ENCODE measurements at places on chromosomes 7 and 10.
A peak's percentile ranks its signal among the peaks of the same experiment; 100 is the strongest.

DNA sequence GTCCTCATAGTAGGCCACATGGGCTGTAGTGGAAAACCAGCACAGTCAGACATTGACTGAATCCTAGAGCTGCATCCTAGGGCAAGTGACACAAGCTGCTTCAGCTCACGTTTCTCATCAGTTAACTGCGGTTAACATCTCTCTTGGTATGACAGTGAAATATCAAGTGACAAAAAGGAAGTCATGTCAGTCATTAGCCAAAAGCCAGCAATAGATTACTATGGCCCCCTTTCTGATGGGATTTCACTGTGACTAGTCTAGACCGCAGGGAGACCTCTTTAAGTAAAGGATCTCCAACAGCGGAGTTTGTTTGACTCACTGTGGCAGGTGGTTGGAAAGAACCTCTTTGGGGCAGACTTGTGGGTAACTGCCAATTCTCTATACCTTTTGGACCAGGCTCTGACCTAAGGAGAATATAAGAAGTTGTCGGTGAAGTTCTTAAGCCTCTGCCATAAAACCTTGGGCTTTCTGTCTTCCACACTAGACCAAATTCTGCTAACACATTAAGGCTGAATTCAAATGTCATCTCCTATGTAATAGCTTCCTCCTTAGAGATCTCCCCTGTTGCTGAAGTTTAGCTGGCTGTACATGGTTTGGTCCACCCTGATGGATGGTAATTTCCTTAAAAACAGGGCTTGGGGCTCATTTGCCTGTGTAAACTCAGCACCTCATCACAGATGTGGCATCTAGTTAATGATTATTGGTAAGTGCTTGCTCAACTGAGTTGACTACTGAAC is 115.3 kb downstream of the SGMS1 start:
- H3K4me3 ChIP-seq: no peak overlapping the region
- peak; percentile 61 for DNase-seq
- H3K36me3 ChIP-seq: no peaks in the 10 kb centered on the region

DNA sequence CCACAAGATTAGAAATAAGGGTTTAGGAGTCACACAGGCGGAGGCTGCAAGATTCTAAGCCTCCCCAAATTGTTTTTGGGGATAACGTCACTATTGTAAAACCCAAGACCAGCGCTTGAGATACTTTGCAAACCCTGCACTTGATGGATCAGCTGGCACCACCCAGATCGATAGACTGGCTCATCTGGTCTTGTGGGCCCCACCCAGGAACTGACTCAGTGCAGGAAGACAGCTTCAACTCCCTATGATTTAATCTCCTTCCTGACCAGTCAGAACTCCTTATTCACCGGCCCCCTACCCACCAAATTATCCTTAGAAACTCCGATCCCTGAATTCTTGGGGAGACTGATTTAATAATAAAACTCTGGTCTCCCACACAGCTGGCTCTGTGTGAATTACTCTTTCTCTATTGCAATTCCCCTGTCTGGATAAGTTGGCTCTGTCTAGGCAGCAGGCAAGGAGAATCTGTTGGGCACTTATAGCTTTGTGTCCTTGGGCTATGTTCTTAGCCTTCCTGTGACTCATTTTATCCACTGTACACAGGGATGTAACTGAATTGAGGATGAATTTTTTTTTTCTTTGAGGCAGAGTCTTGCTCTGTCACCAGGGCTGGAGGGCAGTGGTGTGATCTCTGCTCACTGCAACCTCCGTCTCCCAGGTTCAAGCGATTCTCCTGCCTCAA is 64.4 kb upstream of the CARD11 start:
- peaks cover 14% of the 10 kb centered on the region for H3K36me3 ChIP-seq
- peaks cover 85% of the 10 kb centered on the region for H3K4me1 ChIP-seq
- H3K27ac ChIP-seq: peak overlapping the region; percentile 86

DNA sequence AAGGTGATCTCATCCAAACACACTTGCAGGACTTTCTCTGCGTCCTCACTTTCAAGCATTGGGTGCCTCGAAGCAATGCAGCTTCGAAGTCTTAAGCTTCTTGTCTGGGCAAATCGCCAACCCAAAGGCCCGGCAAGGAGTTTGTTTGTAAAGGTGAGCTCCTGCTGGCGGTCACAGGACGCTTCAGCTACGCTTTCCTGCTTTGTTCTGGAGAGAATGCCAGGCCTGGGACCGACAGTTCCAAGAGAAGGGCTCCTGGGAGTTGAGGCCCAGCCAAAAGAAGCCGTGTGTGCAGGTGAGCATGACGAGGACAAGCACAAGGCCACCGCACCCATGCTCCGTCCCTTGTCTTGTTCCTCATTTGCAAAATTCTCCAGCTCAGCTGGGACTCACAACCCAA is 106.6 kb upstream of the DOCK1 start:
- H3K27ac ChIP-seq: no peak overlapping the region
- H3K36me3 ChIP-seq: no peaks in the 10 kb centered on the region
- DNase-seq: no peak
- no peaks in the 10 kb centered on the region for H3K27me3 ChIP-seq
- no peak overlapping the region for H3K4me3 ChIP-seq

DNA sequence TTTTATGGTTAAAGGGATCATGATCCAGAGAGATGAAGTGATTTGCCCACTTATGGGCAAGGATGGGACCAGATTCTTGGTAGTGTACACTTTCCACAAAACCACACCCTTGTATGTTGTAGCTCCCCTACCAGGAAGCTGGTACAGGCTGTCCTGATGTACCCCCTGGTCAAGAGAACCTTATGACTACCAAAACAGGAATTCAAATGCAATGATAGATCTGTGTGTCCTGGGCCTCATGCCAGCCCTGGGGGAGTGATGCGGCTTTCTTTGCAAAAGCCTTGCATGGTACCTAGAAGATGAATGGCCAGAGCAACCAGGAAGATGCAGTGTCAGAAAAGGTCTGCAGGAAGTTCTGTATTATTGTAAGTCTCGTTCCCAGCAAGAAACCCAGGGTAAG is 94.9 kb upstream of the AGK start:
- no peak for DNase-seq
- no peaks in the 10 kb centered on the region for H3K36me3 ChIP-seq
- H3K4me3 ChIP-seq: no peak overlapping the region
- H3K27ac ChIP-seq: no peak overlapping the region
- no peaks in the 10 kb centered on the region for H3K4me1 ChIP-seq
- H3K27me3 ChIP-seq: peaks cover 10% of the 10 kb centered on the region

GRCh38 chr10:49164559-49165188 is 23.5 kb downstream of the TMEM273 start:
- H3K27ac ChIP-seq: peak overlapping the region; percentile 10
- H3K36me3 ChIP-seq: no peaks in the 10 kb centered on the region
- H3K4me3 ChIP-seq: no peak overlapping the region
- no peaks in the 10 kb centered on the region for H3K27me3 ChIP-seq
- peak; percentile 73 for DNase-seq
- H3K4me1 ChIP-seq: peaks cover 13% of the 10 kb centered on the region

- no peak overlapping the region for H3K27ac ChIP-seq
- H3K4me1 ChIP-seq: no peaks in the 10 kb centered on the region
- DNase-seq: no peak
These were observed 818.3 kb downstream of the MAGI2 start for GRCh38 chr7:78635026-78635793.

- H3K27ac ChIP-seq: no peak overlapping the region
- no peaks in the 10 kb centered on the region for H3K4me1 ChIP-seq
- H3K27me3 ChIP-seq: no peaks in the 10 kb centered on the region
- H3K36me3 ChIP-seq: no peaks in the 10 kb centered on the region
- DNase-seq: peak; percentile 30
These were observed 2.9 kb downstream of the AQP1 start for GRCh38 chr7:30914596-30914995.

GRCh38 chr10:92177546-92177945 is 113.3 kb downstream of the CPEB3 start:
- no peak for DNase-seq
- no peak overlapping the region for H3K27ac ChIP-seq
- H3K4me1 ChIP-seq: no peaks in the 10 kb centered on the region
- peaks cover 3% of the 10 kb centered on the region for H3K36me3 ChIP-seq
- H3K27me3 ChIP-seq: no peaks in the 10 kb centered on the region
- H3K4me3 ChIP-seq: no peak overlapping the region
